ENCODE measurements at places on chromosomes 1 and 21. TPM values are rescaled to one million over a fixed set of nuclear protein-coding genes. Genes with fewer than 3 reads are reported as not detected.

C4BPA gene
- polyA plus RNA-seq, result not detected

DNA sequence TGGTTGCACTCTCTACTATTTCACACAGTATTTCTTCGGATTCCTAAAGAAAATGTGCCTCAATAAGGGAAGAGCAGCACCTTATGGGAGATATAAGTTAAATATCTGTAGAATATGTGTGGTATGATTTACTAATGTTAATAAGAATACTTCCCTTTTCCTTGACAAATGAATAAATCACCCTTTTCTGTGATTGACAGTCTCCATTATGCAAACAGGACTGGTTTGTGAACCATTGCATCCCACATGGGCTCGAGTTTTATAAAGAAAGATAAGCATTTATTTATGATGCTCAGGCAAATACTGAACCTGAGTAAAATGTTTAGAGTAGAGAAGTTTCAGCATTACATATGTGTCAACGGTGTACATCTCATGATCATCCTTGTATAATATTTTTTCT lies 587.7 kb upstream of the BRINP3 start:
- DNase-seq, result no peak
- H3K36me3 ChIP-seq, result no peaks in the 10 kb centered on the region
- H3K4me3 ChIP-seq, result no peak overlapping the region
- H3K27me3 ChIP-seq, result no peaks in the 10 kb centered on the region

DNA sequence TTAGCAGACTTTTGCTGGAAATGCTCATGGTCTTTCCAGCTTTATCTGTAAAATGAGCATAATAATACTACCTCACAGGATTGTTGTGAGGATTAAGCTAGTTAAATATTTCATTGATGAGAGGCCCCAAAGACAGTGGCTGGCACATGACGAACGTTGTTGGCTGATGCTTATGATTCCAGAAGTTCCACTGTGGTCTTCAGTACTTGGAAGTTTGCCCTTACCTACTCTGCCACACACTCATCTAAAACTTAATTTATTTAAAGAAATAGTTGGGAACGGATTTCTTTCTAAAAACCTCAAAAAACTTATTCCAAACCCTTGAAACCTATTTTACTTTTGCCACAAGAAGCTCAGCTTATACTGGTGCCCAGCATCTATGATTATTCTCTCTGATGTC lies 170.7 kb downstream of the DHRS3 start:
- no peaks in the 10 kb centered on the region for H3K27me3 ChIP-seq
- H3K36me3 ChIP-seq, result no peaks in the 10 kb centered on the region
- DNase-seq, result no peak

AIRE gene
- 0.32 TPM for polyA plus RNA-seq

CHI3L2 gene
- polyA plus RNA-seq, result 18.2 TPM

- no peaks in the 10 kb centered on the region for H3K27me3 ChIP-seq
- H3K36me3 ChIP-seq, result no peaks in the 10 kb centered on the region
- peaks cover 4% of the 10 kb centered on the region for H3K4me1 ChIP-seq
- H3K4me3 ChIP-seq, result no peak overlapping the region
- DNase-seq, result no peak
These were observed 10.1 kb downstream of the MFSD2A start for GRCh38 chr1:39965044-39965443.

SPATA21 gene
- polyA plus RNA-seq, result not detected

DNA sequence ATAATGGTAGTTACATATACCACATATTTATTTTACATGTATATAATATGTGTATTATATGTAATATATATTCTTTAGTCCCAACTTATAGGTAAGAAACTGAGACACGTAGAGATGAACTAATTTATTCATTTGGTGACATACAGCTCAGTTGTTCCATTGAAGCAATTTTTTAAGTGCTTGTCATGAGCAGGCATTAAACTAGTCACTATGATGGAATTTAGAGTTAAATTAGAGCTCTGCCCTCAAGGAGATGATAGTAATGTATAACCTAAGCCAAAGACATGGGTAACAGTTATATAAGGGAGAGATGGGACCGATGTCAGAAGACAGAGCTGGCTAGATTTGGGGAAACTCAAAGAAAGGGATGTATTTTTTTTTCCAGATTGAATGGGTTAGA lies 83.0 kb downstream of the ST6GALNAC5 start:
- H3K27me3 ChIP-seq, result no peaks in the 10 kb centered on the region
- no peak overlapping the region for H3K27ac ChIP-seq
- H3K36me3 ChIP-seq, result no peaks in the 10 kb centered on the region
- no peak for DNase-seq
- H3K4me3 ChIP-seq, result no peak overlapping the region
- no peaks in the 10 kb centered on the region for H3K4me1 ChIP-seq

SLC25A33 gene
- polyA plus RNA-seq, result 5.4 TPM

GRCh38 chr1:41073971-41074370 lies 52.4 kb upstream of the SLFNL1 start:
- no peak for DNase-seq

DNA sequence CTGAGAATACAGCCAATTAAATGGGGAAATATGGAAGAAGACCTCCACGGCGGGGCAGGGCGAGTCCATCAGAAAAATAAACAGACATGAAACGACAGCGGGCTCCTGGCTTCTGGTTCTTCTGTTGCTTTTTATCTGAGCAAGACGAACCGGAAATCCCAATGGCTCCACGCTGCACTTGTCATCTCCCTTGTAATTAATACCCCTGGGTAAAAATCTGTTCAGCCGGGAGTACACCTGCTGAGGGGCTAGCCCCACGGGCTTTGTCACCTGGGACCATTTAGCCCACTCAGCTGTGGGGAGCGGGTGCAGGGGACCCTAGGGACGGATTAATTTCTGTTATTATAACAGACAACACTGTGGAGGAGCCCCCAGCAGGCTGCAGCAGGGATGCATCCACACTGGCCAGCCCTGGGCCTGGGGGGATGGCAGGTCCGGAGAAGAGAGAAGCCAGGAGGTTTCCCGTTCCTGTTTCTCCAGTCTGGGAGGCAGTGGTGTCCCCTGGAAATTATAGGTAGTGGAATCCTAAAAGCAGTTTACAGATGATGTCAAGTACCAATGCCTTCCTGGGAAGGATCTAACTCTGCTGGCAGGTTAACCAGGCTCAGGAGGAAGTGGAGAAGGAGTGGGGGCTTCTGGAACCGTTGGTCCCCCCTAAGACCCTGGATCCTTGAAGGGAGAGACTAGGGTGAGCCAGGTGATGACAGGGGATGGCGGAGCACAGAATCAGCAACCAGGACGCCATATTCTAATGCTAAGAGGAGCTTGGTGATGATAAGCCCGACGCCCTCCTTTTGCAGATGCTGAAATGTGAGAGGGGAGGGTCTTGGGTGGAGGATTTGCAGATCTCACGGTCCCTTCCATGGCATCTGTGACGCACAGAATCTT lies 566.1 kb downstream of the PTPRU start:
- DNase-seq, result no peak
- no peak overlapping the region for H3K4me3 ChIP-seq
- H3K4me1 ChIP-seq, result no peaks in the 10 kb centered on the region
- H3K27ac ChIP-seq, result no peak overlapping the region
- no peaks in the 10 kb centered on the region for H3K27me3 ChIP-seq

DNA sequence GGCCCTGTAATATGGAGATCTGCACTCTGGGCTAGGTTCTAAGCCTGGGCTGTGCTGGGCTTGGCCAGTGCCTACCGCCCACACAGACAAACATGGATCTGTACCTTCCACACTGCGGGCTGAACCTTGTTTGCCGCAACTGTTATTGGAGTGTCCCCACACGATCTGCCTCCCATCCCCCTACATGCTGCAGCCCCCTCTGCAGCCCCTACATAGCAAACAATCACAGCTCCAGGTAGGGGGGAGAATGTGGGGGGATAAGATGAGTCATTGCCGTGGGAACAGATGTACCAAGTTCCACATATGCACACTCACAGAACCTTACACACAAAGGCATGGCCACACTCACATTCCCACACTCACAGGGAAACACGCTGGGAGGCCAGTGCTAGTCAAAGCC lies 2.1 kb upstream of the HCRTR1 start:
- H3K4me1 ChIP-seq, result peaks cover 8% of the 10 kb centered on the region
- no peak overlapping the region for H3K27ac ChIP-seq
- peaks cover 17% of the 10 kb centered on the region for H3K27me3 ChIP-seq
- no peak overlapping the region for H3K4me3 ChIP-seq
- no peak for DNase-seq
- H3K36me3 ChIP-seq, result no peaks in the 10 kb centered on the region

CD58 gene
- polyA plus RNA-seq, result 61.3 TPM

COL6A1 gene
- 0.87 TPM for polyA plus RNA-seq

- DNase-seq, result peak; percentile 53
- no peaks in the 10 kb centered on the region for H3K27me3 ChIP-seq
- peak overlapping the region; percentile 25 for H3K4me3 ChIP-seq
- H3K36me3 ChIP-seq, result no peaks in the 10 kb centered on the region
These were observed 6.0 kb upstream of the NLRP3 start for GRCh38 chr1:247409869-247410544.

GRCh38 chr1:175622362-175622761 lies 121.0 kb downstream of the TNR start:
- H3K27ac ChIP-seq, result no peak overlapping the region
- no peak for DNase-seq
- no peak overlapping the region for H3K4me3 ChIP-seq
- no peaks in the 10 kb centered on the region for H3K4me1 ChIP-seq
- H3K27me3 ChIP-seq, result no peaks in the 10 kb centered on the region

DNA sequence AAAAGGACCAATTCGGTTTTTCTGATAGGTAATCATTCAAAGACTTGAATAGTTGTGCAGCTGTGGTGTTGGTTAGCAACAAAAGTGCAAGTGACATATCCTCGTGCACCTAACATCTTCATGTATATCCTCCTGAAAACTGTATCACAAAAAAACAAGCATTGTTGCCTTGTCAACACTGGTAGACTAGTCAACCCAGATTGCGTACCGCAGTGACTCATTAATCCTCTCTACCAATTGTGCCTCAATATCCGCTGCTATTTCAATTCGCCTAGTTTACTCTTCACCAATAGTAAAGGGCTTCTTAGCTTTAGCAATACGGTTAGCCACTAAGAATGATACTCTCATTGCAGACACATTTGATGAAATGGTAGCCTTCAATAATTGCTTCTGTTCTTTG lies 3.5 kb downstream of the HHAT start:
- no peaks in the 10 kb centered on the region for H3K27me3 ChIP-seq
- H3K36me3 ChIP-seq, result no peaks in the 10 kb centered on the region
- peak; percentile 72 for DNase-seq
- H3K4me1 ChIP-seq, result peaks cover 53% of the 10 kb centered on the region

- H3K27ac ChIP-seq, result no peak overlapping the region
- no peaks in the 10 kb centered on the region for H3K27me3 ChIP-seq
- no peak for DNase-seq
- H3K4me1 ChIP-seq, result no peaks in the 10 kb centered on the region
These were observed 76.7 kb downstream of the SIPA1L2 start for GRCh38 chr1:232553050-232553754.

TCHH gene
- polyA plus RNA-seq, result not detected

GRCh38 chr1:227621211-227621610 lies 57.9 kb downstream of the ZNF678 start:
- no peak overlapping the region for H3K4me3 ChIP-seq
- no peaks in the 10 kb centered on the region for H3K4me1 ChIP-seq
- no peaks in the 10 kb centered on the region for H3K36me3 ChIP-seq
- H3K27ac ChIP-seq, result no peak overlapping the region
- no peak for DNase-seq
- H3K27me3 ChIP-seq, result no peaks in the 10 kb centered on the region

CLCNKB gene
- polyA plus RNA-seq, result not detected

LAMB3 gene
- polyA plus RNA-seq, result 0.18 TPM

TRIM46 gene
- 1.6 TPM for polyA plus RNA-seq

GRCh38 chr1:15408890-15409387 lies 749 bp upstream of the EFHD2 start:
- H3K27me3 ChIP-seq, result no peaks in the 10 kb centered on the region
- H3K4me3 ChIP-seq, result peak overlapping the region; percentile 76
- peak overlapping the region; percentile 92 for H3K27ac ChIP-seq
- H3K4me1 ChIP-seq, result peaks cover 36% of the 10 kb centered on the region

DNA sequence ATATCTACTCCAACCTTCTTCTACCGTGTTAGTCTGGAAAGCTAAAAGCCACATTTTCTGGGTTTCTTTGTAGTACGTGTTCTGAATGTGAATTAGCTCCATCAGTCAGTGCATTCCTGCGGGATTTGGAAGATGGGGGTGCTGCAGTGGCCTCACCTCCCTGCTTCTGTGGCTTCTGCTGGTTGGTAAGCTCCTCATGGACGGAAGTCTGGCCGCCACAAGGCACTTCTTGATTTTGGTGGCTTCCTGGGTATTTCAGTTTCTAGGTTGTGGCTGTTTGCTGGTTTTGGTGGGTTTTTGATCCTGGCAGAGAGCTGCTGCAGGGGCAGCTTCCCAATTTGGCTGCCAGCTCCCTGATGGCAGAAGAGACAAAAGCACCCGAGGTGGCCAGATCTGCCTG lies 20.9 kb upstream of the TACSTD2 start:
- no peak overlapping the region for H3K27ac ChIP-seq
- H3K4me3 ChIP-seq, result no peak overlapping the region
- no peak for DNase-seq
- no peaks in the 10 kb centered on the region for H3K27me3 ChIP-seq

- no peaks in the 10 kb centered on the region for H3K4me1 ChIP-seq
- no peak overlapping the region for H3K27ac ChIP-seq
- DNase-seq, result no peak
- no peak overlapping the region for H3K4me3 ChIP-seq
- H3K36me3 ChIP-seq, result no peaks in the 10 kb centered on the region
These were observed 68.3 kb downstream of the CLIC6 start for GRCh38 chr21:34737115-34737514.

- no peaks in the 10 kb centered on the region for H3K4me1 ChIP-seq
- H3K4me3 ChIP-seq, result no peak overlapping the region
These were observed 43.2 kb downstream of the NEK2 start for GRCh38 chr1:211632117-211632807.
